ENCODE measurements at places on chromosomes 4 and X. TPM values are rescaled to one million over a fixed set of nuclear protein-coding genes. Genes with fewer than 3 reads are reported as not detected.

DNA sequence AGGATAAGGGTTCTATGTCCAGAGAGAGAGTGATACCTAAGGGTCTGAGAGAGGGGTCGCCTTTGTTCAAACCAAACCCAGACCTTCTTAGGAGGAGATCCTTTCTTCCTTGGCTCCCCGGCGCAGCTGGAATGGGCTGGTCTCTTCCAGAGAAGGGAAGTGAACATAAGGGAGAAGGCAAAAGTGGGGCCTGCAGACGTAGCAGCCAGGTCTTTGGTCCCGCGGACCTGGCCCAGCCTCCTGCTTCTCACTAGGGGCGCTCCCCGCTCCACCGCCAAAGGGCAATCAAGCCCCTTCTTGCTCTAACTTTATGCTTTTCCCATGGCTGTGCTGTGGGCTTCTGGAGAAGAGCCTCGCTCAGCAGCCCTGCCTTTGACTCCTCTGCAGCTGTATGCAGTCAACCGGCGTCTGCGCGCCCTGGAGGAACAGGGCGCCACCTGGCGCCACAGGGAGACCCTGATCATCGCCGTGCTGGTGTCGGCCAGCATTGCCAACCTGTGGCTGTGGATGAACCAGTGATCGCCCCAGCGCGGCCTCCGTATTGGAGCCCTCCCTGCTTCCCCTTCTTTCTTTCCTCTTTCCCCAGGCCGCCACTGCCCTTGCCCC is 6.5 kb downstream of the FATE1 start:
- H3K36me3 ChIP-seq: no peaks in the 10 kb centered on the region
- no peak overlapping the region for H3K27ac ChIP-seq

GRCh38 chr4:118767109-118767508 is 68.8 kb downstream of the SEC24D start:
- DNase-seq: no peak
- H3K27me3 ChIP-seq: no peaks in the 10 kb centered on the region
- peaks cover 12% of the 10 kb centered on the region for H3K36me3 ChIP-seq
- no peaks in the 10 kb centered on the region for H3K4me1 ChIP-seq
- H3K4me3 ChIP-seq: no peak overlapping the region
- no peak overlapping the region for H3K27ac ChIP-seq

DNA sequence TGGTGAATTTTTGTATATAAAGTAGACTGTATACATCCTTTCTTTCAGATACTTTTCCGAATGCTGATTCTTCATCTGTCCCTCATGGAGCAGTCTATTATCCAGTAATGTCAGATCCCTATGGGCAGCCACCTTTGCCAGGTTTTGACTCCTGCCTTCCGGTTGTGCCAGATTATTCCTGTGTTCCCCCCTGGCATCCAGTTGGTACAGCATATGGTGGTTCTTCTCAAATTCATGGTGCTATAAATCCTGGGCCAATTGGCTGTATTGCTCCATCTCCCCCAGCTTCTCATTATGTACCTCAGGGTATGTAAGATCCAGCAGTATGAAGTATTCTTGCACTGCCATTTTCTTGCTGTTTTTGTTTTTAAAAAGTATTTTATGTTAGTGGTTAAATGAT is 78.7 kb downstream of the ALG13 start:
- H3K4me1 ChIP-seq: peaks cover 13% of the 10 kb centered on the region
- H3K27ac ChIP-seq: no peak overlapping the region
- H3K4me3 ChIP-seq: no peak overlapping the region
- peaks cover 27% of the 10 kb centered on the region for H3K36me3 ChIP-seq
- DNase-seq: no peak
- no peaks in the 10 kb centered on the region for H3K27me3 ChIP-seq

CPLX1 gene
- 0.42 TPM for total RNA-seq

Data from activated CD4-positive, alpha-beta T cell treated with anti-CD3 and anti-CD28 coated beads, Interleukin-2, amount 10 ng/mL, durations not matched to agents 7 days and 5 days (primary cell).